ENCODE measurements at places on chromosomes 5 and 9.

DNA sequence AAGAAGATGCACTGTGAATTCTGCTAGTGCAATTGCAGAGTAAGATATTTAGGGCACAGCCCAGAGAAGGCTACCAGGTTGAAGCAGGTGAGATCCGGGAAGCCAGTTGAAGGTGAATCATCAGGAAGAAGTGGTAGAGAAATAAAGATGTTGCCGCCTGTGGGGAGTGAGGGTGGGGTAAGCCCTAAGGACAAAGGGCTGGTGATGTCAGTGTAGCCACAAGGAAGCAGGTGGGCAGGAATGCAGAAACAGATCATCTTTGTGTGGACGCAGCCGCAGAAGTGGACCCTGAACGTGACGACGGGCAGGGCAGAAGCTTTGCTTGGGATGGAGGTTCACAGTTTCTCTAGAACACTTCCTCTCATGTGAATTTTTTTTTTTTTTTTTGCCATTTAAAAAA is 164.2 kb downstream of the ACTL7B start:
- DNase-seq, result no peak

DNA sequence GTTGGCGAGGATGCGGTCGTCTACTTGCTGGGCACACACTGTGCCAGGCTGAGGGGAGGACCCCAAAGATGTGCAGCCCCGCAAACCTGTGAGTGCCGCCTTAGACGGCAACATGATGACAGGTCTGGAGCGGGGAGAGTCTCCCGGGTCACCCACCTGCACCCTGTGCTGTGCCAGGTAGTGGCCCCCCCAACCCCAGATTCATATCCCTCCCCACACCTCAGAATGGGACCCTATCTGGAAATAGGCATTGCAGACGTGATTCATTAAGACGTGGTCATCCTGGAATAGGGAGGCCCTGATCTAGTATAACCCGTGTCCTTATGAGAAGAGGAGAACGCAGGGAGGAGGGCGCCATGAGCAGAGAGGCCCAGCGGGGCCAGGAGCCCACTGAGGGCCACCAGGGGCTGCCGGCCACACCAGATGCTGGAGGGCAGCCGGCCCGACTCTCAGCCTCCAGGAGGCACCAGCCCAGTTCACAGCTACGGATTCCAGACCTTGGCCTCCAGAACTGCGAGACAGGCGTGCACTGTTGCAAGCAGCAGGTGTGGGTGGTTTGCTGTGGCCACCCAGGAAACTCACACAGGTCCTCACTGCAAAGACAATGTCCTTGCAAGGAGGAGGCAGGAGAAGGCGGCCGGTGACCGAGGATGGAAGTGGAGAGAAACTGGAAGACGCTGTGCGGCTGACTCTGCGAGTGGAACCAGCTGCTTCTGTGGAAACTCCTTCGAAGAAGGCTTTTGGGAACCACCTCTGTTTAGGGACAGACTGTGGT is 131.9 kb upstream of the LPCAT1 start:
- no peak for DNase-seq

DNA sequence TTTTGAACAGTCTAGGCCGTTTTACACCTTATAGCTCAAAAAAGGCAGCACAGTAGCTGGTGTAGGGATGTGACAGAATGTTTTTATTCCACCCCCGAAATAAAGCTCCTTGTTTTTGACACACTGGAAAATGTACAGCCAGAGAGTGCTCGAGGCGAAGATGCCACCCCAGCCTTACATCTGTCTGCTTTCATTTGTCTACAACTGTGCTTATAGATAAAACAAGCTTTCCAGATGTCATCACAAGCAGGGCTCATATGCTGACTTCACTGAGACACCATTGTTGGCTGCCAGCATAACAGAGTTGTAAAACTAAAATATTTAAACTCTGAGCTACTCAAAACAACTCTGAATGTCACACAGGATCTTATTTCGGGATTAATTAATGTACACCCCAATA is 386.3 kb downstream of the BNC2 start:
- no peak for DNase-seq

- DNase-seq, result no peak
Observed at GRCh38 chr5:3600106-3601060, 4.8 kb downstream of the IRX1 start.

- no peak for DNase-seq
Observed at GRCh38 chr9:80401243-80401642, 829.5 kb downstream of the TLE4 start.

DNA sequence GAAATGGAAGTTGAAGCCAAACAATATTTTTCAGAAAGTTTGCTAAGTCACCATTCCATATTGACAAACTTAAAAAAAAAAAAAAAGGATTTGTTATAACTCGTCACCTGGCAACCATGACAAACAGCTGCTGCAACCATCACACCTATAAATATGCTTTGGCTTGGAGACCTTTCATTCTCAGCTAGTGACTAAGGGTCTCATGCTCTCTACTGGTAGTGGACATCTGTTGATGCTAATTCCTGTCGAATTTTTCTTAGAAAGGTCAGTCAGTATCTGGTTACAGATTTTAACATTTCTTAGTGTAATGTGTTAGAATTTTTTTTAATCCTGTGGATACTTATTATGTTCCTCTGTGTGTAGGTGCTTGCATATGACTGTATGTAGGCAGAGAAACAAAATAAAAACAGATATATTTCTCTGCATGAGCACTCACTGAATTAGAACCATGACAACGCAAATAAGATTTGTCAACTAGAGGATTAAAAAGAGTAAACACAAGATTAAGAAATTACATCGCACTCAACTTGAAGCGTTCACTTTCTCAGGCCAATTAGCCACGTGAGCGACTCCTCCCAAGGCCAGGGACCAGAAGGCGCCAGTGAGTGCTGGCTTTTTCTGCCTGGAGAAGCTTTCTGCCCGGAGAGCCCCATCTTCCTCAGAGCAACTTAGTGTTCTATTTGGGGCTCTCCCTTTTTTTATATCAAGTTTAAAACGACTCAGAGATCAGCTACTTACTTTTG is 27.0 kb upstream of the ZNF622 start:
- DNase-seq, result no peak
